Testis (tissue), 5 donors: ENCODE measurements at places on chromosomes 13 and 19. TPM values are rescaled to one million over a fixed set of nuclear protein-coding genes. Genes with fewer than 3 reads are reported as not detected.

GRCh38 chr13:60838581-60838980 lies 441.6 kb downstream of the TDRD3 start:
- no peak for DNase-seq

GRCh38 chr13:90084684-90085290 lies 1262.7 kb upstream of the MIR17HG start:
- no peak for DNase-seq

- no peak for DNase-seq
Measured at GRCh38 chr13:45353895-45354294, 12.9 kb upstream of the TPT1 start.

DNA sequence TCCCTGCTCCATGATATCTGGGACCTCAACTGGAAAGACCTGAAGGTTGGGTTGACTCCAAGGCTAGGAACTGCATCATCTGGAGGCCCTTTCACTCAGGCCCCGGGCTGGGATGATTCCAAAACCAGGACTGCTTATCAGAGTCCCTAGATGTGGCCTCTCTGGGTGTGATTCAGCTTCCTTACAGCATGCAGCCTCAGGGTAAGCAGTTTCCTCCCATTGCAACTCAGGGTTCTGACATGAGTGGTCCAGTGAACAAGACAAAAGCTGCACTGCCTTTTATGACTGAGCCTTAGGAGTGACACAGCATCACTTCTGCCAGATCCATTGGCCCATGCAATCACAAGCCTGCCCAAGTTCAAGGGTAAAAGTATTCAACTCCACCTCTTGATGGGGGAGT lies 502.8 kb downstream of the COG6 start:
- DNase-seq: no peak

GRCh38 chr13:59468396-59468795 lies 695.3 kb downstream of the DIAPH3 start:
- no peak for DNase-seq

GRCh38 chr13:52833296-52833875 lies 15.1 kb downstream of the PCDH8 start:
- DNase-seq: no peak

DNA sequence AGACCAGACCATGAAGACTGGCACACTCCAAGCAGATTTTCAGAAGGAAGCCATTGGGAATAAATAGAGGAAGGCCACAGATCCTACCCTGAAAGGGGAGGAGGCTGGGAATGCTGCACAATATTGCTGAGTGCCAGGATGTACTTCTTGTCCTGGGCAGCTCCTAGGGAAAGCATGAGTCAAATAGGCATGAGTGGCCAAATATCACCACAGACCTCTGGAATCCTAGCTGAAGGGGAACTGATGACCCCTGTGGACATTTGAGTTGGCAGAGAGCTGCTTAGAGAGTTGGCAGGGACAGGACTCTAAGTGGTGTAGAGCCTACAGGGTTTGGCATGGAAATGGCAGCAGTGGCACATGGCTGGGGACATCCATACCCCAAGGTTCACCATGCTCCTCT lies 234.3 kb upstream of the TRPC4 start:
- DNase-seq: no peak

DNA sequence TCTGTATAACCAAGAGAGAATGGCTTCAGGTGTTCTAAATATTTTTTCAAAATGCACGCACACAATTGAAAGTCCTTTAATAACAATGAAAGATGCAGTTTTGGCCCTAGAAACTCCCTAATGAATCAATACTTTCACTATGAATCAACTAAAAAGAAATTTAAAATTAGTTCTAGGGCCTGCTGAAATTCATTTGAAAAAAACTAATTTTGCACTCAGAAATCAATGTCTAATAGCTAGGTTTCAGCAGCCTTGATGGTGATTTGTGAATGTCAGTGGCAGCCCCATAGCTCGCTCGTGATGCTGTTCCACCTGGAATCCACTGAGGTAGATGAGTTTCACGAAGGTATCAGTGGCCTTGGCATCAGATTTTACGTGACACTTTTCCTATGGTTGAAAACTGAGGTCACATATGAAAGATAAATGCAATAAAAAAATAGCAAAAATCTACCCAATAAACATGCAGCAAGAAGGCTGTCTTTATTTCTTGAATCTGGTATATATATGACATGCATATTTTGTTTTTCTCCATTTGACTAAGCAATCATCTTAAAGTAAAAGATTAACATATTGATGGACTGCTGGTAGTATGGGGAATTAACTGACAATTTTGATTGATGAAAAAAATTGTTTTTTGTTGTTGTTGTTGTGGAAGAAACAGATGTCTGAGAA lies 141.0 kb downstream of the AKAP11 start:
- DNase-seq: no peak

DNA sequence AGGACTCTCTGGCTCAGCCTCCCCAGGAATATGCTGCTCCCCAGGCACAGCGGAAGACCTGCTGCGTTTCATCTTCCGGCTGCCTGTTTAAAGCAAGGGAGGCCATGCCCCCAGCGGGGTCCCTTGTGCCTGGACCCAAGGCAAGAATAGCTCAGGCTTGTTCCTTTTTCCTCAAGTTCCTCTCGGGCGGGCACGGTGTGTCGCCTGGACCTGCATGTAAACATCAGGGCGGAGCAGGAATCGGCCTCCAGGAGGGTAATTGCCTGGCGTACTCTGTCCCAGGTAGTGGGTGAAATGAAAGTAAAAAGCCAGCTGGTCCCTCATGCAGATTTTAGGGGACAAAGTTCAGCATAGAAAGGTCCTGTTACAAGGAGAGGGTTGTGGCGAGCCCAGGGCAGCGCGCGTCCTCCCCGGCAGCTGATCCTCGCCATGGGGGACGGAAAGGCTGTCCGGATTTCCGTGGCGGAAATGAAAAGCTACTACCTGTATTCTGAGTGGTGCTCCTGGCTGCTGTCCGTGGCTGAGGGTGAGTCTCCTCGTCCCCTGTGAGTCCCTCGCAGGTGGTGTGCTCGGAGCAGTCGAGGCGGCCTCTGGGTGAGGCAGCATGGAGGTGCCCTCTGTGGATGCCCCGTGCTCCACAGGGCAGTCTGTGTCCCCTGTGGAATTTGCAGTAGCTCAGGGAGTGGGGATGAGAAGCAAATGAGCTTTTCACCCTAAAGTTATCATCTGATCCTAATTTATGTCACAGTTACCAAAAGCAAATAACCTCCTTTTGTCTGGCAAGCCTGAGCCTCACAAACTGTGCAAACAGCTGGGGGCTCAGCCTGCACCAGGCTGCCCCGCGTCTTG lies 16.2 kb downstream of the MCF2L start:
- no peak for DNase-seq

DNA sequence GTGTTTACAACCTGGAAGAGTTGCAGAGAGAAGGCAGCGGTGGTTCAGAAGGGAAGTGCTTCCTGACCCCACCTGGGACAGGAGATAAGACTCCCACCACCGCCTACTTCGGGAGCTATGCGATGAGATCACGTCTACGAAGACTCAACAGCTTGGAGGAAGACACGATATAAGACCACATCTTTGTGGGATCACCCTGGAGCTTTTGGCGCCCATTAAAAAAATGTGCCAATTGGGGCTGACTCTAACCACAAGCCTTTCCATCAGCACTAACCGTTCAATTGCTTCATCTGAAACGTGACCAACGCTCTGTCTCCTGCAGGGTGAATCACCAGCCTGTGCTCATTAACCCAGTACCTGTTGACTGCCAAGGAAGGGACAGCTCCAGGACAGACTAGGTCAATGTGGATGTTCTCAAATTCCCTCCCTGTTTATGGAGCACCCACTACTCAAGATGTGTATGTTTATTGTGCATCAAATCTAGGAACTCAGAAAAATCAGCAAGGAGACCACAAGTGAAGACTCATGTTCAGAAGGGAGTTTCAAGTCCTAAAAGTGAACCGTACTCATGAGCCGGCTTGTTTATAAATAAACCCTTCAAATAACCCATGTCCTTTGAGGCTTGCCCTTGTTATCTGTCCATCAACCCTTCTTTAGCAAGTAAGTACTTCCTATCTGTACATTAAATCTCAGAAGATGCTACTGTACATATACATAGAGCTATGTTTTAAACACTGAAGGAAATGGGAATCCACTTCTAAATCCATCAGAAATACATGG lies 67.5 kb downstream of the LATS2 start:
- DNase-seq: peak; percentile 7

DNA sequence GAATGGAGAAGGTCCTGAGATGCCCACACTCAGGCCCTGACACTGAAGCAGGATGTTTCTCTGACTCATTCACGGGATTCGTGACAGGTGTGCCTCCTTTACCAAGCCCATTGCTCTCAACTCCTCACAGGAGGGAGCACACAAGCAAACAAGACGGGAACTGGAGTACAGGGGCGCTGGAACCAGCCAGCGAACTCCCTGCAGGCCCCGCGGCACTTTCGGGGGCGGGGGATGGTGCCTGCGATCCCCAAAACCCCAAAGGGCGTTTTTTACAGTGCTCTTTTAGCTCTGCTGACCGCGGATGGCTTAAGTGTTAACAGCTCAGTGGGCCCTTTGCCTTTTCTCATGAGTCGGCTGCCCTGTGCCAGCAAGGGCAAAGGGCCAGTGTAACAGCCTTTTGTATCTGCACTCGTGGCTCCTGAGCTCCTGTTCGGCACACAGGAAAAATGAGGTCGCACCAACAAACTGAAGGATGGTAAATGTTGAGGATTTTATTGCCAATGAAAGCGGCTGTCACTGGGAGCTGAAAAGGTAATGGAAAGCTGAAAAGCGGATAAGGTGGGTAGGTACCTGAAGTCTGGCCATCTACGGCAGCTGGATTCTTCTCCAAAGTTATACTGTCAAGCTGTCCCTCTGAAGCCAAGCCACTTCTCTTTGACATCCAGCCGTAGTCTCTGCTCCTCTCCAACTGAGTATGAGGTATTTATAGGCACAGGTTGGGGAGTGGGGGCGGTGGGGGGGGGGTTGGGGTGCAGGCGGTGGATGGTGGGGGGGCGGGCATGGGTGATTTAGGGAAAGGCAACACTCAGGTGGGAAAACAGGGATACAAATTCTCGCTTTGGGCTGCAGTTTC lies 65.0 kb upstream of the TRPC4 start:
- DNase-seq: no peak

GRCh38 chr13:113848431-113849260 lies 15.2 kb downstream of the GAS6 start:
- DNase-seq: peak; percentile 56

- DNase-seq: no peak
Measured at GRCh38 chr13:68440874-68441273, 1210.7 kb upstream of the PCDH9 start.

- DNase-seq: no peak
Measured at GRCh38 chr13:80695841-80696240, 354.9 kb upstream of the SPRY2 start.

- no peak for DNase-seq
Measured at GRCh38 chr13:44309794-44310757, 63.5 kb upstream of the SERP2 start.

GRCh38 chr13:44417446-44417845 lies 43.8 kb downstream of the SERP2 start:
- DNase-seq: no peak

DNA sequence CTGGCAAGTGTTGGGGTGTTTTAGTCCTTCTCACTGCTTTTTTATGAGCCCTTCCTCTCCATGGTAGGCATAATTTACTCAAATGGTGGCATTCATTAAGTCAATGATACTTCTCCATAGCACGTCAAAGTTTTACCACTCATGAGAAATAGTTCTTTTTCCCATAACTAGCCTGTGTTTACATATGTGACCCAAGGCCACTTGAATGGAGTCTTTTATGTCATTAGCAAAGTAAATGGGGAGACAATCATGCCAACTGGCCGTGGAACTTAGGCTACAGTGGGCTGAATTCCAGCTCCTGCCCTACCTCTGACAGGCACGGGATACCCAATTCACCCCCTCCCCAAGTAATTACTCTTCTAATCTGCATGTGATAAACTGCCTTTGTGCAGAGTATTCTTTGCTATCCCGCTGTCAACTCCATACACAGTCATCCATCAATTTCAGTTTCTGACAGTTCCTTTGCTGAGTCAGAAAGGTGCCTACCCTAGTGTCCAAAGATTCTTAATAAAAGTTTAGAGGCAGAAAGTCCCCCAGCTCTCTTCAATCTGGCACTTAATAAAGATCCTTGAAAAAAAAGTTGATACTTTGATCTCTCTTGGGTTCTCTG lies 16.9 kb downstream of the PROSER1 start:
- DNase-seq: no peak

GRCh38 chr19:31505596-31505910 lies 156.3 kb upstream of the TSHZ3 start:
- no peak for DNase-seq

DNA sequence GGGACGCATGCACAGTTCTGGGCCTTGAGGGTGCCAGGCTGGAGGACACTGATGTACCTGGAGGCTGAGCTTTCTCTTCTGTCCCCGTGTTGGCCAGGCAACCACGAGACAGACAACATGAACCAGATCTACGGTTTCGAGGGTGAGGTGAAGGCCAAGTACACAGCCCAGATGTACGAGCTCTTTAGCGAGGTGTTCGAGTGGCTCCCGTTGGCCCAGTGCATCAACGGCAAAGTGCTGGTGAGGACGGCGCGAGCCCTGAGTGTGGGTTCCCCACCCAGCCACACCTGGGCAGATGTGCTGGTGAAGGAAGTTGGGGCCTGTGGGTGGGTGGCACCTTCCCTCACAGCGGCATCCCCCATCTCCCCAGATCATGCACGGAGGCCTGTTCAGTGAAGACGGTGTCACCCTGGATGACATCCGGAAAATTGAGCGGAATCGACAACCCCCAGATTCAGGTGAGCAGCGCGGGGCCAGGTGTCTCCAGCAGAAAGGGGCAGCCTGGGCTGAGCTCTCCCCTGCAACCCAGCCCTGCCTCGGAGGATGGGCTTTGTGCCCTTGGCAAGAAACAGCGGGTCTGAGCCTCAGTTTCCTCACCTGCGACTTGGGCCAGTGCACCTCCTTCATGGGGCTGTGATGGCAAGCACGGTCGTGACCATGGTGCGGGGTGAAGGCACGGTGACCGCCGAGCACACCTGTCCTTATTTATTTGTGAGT lies 26.2 kb downstream of the CCDC8 start:
- no peak for DNase-seq

GRCh38 chr13:52366291-52366690 lies 39.7 kb downstream of the THSD1 start:
- DNase-seq: no peak

GRCh38 chr13:31138515-31138914 lies 23.2 kb downstream of the HSPH1 start:
- DNase-seq: no peak

Gene ZNF541
- 42.0 TPM for polyA plus RNA-seq

Gene ZFR2
- 35.0 TPM for polyA plus RNA-seq

Gene C19orf67
- 12.6 TPM for polyA plus RNA-seq

Gene AMH
- 50.8 TPM for polyA plus RNA-seq

Gene MUC16
- 4.8 TPM for polyA plus RNA-seq

Gene ATP7B
- 47.9 TPM for polyA plus RNA-seq

Gene SERP2
- 59.2 TPM for polyA plus RNA-seq

Gene YJEFN3
- polyA plus RNA-seq: 24.2 TPM

Gene DAND5
- 0.16 TPM for polyA plus RNA-seq

Gene IZUMO2
- polyA plus RNA-seq: 56.1 TPM

Gene FFAR1
- polyA plus RNA-seq: 0.26 TPM

Gene CEACAM7
- polyA plus RNA-seq: not detected
